ENCODE measurements at places on chromosomes 12 and 14.

- DNase-seq: no peak
Measured at GRCh38 chr14:31239741-31240140, 32.1 kb upstream of the HECTD1 start.

DNA sequence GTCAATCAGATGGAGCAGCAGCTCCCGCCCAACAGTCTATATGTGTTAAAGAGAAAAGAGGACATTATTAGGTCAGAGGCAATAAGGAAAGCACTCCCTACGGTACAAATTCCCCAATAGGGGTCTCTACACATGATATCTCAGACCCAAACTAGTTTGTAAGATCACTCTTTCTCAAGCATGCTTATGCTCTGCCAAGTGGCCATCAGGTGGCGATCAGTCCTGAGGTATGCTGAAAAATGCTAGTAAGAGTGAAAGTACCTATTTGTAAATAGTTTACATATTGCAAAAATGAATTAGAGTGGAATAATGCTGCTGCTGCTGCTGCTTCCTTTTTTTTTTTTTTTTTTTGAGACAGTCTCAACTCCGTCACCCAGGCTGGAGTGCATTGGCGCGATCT is 61.0 kb downstream of the CPM start:
- DNase-seq: no peak

- no peak for DNase-seq
Measured at GRCh38 chr14:36176524-36176923, at the start of gene PTCSC3. TSS of gene PTCSC3 (minus strand) at chr14:36176722.

- DNase-seq: no peak
Measured at GRCh38 chr12:124098887-124099286, 125.9 kb downstream of the ZNF664 start.

GRCh38 chr12:50147281-50147680 is 19.9 kb downstream of the CERS5 start:
- no peak for DNase-seq

- no peak for DNase-seq
Measured at GRCh38 chr12:116996093-116996492, 85.3 kb downstream of the FBXW8 start.

- DNase-seq: no peak
Measured at GRCh38 chr12:92139634-92140150, 6.0 kb downstream of the BTG1 start.

Data from skeletal muscle cell (primary cell).